ENCODE measurements at places on chromosomes 4 and X.

GRCh38 chr4:85763202-85763601 lies 288.3 kb downstream of the ARHGAP24 start:
- no peak for DNase-seq

DNA sequence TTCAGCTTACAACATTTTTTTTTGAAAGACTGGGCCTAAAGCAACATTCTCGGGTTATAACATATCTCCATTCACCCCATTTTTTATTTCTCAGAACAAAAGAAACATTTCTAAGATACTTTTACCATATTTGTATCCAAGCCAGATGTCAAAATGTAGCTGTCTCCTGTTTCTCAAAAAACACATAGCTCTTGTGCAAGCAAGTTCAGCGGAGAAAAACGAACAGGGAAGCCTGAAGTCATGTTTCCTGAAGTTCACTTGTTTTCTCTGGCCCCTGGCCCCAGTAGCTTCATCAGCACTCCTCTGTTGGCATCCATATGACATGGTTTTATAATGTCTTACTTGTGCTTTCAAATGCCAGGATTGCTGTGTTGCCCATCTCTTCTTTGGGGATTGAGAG lies 218.2 kb downstream of the BANK1 start:
- no peak for DNase-seq

- DNase-seq, result no peak
Measured at GRCh38 chr4:9880406-9881197, 99.2 kb downstream of the DRD5 start.

DNA sequence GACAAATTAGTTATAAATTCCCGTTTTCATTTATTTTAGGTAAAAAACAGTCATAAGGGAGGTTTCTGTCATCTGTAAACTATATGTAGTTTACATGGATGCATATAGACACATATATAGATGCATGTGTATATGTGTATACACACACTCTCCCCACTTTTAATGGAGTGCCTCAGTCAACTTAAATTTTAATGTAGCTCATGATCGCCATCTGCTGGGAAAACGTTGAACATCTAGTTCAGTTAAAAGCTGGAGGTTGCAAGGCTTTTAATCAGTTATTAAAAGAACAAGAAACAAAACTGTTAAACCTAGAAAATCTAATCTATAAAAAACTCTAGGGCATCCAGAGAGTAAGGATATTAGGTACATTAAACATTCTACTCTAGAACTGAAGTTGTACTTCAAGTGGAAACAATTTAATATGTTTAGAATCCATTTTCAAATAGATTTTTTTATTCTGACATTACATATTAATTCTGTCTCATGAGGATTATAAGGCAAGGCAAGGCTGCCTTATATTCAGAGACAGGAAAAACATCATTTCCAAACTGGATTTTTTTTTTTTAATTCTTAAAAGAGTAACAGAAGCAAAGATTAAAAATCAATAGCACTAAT lies 122.6 kb downstream of the SHISA3 start:
- DNase-seq, result no peak

GRCh38 chrX:77785486-77786364 lies at the start of gene ATRX:
Gene ATRX (minus strand): TSS chrX:77786216. CDS start chrX:77786001, 215 bp downstream.
- no peak for DNase-seq

- DNase-seq, result no peak
Measured at GRCh38 chrX:48937054-48937907, 18.5 kb upstream of the PIM2 start.

GRCh38 chrX:152637649-152638442 lies at the start of gene GABRQ:
Gene GABRQ (plus strand): TSS chrX:152637895. CDS start chrX:152638203, 308 bp downstream.
- no peak for DNase-seq

GRCh38 chr4:150164956-150165629 lies 86.8 kb downstream of the DCLK2 start:
- DNase-seq, result no peak

- no peak for DNase-seq
Measured at GRCh38 chr4:125714845-125715244, 400.1 kb downstream of the FAT4 start.

DNA sequence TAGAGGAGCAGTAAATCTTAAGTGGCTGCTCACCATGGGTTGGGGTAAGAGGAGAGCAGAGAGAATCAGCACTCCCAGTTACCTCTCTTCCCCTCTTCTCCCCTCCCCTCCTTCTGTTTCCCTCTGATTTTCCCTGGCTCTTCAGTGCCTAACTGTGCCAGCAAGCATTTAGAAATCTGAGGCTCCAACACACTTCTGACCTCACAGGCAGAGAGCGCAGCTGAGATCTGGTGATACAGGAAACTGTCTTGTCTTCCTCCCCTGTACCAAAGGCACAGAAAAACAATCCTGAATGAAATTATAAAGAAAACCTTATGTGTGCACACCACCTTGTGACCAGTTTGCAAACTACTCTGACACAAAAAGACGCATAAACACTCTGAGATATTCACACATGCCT lies 82.4 kb upstream of the SMIM10 start:
- DNase-seq, result no peak

DNA sequence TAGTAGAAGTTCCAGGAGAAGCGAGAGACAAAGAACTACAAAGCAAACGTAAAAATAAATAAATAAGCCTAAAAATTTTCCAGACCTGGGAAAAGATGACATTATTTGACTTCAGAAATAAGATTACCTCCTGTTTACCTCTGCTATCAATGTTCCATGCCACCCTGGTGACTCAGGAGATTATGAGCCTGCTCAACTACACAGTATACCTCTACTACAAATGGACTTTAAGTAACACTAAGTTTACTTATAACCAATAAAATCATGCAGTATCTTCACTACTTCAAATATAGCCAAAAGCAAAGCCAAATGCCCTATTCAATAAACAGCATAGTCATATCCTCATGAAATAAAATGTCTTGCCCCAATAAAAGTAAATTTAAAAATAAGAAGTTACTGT lies 105.4 kb downstream of the CYLC1 start:
- DNase-seq, result no peak

GRCh38 chrX:2698604-2699003 lies 7.5 kb downstream of the CD99 start:
- DNase-seq, result no peak

- no peak for DNase-seq
Measured at GRCh38 chrX:55130481-55130880, 41.7 kb downstream of the PAGE2 start.

GRCh38 chr4:102687982-102688433 lies 72.8 kb downstream of the MANBA start:
- no peak for DNase-seq

DNA sequence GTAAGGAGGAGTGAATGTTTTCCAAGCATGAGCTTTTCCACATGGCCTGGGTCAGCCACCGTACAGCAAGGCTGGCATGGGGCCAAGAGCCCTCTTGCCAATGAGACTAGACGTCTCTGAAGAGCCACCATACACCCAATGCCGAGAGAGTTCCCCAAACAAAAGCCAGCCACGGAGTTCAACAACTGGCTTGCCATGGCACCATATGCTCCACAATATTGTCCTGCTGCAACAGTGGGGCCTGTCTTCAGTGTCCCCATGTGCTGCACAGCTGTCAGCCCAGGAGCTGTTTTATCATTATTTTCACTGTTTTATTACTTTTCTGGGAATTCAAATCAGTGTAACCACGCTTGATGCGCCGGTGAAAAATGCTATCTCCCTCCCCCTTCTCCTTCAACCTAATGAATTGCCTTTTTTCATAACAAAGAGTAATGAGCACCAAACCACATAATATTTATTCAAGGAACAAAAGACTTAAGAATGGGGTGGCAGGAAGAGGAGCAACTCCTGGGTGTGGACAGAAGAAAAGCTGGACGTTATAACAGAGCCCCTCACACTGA lies 18.4 kb downstream of the MAML3 start:
- DNase-seq, result no peak

DNA sequence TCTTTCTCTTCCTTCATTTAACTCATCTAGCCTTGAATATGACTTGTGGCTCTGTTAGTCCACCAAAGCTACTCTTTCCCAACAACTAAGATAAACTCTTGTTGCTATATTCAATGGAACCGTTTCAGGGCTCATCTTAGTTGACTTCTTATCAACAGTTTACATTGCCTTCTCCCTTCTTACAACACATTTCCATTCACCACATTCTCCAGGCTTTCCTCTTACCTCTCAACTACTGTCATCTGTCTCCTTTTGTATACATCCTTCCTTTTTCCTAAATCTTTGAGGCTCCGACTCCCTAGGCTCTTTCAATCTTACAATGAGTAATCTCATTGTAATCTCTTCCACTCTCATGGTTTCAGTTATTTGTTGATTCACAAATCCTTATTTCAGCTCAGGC lies 58.5 kb downstream of the NCAPG start:
- DNase-seq, result no peak

DNA sequence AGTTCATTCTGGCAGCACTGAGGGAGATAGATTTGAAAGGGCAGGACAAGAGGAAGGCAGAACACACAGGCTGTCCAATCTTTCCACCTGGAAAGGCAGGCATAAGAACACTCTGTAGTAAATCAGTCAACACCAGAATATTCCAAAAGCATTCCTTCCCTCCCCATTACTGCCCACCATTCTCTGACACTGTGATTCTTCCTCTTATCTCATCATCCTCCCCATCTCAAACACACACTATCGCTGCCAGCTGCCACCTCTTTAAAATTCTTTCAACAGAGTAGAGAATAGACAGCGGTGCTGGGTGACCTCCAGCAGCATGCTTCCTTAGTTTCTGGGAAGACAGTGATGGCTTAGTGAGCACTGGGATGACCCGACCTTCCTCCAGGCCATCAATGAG lies 53.7 kb upstream of the MYOZ2 start:
- no peak for DNase-seq

DNA sequence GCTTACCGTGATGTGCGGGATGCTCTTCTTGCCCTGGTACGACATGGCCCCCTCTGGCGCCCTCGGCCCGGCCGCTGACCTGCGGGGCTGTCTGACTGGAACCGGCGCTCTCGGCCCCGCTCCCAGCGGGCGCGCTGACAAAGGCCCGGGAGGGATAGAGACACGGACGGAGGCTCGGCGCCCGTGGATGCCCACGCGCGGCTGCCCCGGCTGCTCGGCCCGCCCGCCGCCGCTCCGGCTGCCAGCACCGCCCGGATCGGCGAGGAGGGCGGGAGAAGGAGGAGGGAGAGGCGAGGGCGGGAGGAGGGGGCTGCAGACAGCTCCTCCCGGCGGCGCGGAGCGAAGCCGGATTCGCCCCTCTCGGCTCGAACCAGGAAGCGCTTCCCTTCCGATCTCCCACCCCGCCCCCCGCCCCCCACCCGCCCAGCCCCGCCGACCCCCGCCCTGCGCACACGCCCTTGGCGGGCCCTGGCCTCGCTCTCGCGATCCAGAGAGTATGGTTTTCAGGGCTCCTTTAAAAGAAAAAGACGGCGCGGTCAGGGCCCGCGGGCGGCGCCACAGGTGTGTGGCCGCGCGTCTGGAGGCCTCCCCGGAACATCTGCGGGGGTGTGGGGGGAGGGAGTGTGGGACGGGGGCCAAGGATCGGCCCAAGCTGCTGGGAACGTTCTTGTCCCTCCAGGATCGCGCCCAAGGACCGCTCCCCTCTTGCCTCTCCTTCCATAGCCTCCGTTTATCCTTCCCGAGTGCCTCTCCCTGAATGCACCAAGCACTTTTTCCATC lies 4.5 kb downstream of the CRMP1 start:
- no peak for DNase-seq

DNA sequence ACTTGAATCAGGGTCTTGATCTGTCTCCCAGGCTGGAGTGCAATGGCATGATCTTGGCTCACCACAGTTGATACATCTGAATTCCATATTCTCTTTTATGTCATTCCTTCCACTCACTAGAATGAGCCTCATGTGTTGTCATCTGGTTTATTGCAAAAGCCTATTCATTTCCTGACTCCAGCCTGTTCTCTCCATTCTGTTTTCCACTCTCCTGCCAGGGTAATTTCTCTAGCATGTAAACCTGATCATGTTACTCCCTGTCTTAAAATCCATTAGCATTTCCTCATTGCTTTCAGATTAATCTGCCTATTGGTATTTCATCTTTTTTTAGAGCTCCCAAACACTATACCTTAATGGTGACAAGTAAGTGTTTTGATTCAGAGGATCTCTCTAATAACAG lies 4.3 kb upstream of the DDX60L start:
- no peak for DNase-seq

- no peak for DNase-seq
Measured at GRCh38 chrX:12327836-12328235, 189.6 kb downstream of the FRMPD4 start.

GRCh38 chr4:107801766-107802211 lies 22.9 kb upstream of the SGMS2 start:
- DNase-seq, result no peak

DNA sequence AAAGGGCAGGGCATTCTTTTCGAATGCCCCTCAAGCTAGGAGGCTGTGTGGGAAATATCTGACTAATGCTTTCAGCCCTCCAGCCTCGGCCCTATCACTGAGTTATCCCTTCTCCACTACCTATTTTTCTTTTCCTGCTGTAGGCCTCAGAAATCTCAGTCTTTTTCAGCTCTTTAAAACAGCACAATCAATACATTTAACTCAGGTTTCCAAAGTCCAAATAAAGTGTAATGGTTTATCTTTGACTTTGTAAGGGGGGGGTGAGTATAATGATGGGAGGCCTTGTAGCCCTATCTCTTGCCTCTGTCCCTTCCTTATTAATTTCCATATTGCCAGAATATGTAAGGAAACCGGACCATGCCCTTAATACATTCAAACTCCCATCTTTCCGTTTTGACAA lies 1.6 kb upstream of the WNK3 start:
- DNase-seq, result no peak

- no peak for DNase-seq
Measured at GRCh38 chr4:139552517-139553307, 3.3 kb downstream of the SETD7 start.

DNA sequence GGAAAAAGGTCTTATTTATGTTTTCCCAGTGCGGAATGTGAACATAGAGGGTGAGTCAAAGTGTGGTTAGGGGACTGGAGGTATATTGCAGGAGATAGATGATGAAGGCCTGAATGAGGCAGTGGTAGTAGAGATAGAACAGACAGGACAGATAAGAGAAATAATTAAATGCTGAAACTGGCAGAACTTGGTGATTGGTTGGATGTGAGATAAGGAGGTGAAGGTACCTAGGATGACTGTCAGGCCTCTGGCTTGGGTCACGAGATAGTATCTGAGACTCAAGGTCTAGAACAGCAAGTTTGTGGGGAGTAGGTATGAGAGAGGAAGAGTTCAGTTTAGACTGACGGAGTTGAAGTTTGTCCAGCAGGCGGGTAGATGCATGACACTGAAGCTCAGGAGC lies 3.5 kb downstream of the MND1 start:
- no peak for DNase-seq

- DNase-seq, result no peak
Measured at GRCh38 chr4:37679301-37679700, 6.9 kb downstream of the RELL1 start.

- DNase-seq, result no peak
Measured at GRCh38 chrX:80174925-80175574, 160.5 kb downstream of the TBX22 start.

GRCh38 chrX:131588995-131589394 lies 45.1 kb downstream of the OR13H1 start:
- no peak for DNase-seq

DNA sequence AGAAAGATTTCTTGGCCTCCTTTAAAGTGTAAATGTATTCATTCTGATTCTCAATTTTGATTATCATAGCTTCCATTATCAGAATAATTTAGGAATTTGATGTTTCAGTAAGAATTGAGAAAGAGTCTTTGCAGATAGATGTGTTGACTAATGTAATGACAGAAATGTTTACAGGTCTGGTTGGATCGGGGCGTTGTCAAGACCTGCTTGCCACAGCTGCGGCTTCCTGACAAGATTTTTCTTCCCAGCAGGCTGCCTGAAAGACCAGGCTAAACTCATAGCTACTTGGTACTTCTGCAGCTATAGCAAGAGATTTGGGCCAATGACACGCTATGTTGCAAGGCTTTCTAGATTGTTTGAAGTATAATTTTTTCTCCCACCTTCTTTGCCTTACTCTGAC lies 91.5 kb upstream of the ANKRD50 start:
- DNase-seq, result no peak

GRCh38 chr4:46397394-46397793 lies 7.5 kb upstream of the GABRA2 start:
- DNase-seq, result no peak

Data from cortex of kidney (tissue), 1 donor.